Thymus (tissue), 14 donors: ENCODE measurements at places on chromosomes 1 and 21.

GRCh38 chr1:236193184-236193583 is 50.8 kb downstream of the GPR137B start:
- DNase-seq = no peak

- DNase-seq = no peak
Observed at GRCh38 chr1:172395576-172395975, 24.9 kb upstream of the C1orf105 start.

DNA sequence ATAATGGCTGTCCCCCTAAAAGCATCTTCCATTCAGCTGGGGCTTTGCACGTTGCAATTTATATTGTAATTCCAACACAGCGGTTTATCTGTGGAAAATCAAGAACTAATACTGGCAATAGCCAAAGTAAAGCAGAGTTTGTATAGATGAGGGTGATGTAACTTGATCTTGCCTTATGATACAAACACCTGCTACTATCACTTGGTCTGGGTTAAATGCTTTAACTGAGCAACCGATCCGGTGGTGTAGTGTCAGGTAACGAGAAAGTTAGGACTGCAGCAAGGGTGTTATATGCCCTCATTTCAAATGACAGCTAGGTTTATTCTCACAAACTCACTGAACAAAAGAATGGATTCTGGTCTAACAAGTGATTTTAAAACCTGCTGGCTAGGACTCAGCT is 47.3 kb upstream of the PLPPR4 start:
- no peak for DNase-seq

DNA sequence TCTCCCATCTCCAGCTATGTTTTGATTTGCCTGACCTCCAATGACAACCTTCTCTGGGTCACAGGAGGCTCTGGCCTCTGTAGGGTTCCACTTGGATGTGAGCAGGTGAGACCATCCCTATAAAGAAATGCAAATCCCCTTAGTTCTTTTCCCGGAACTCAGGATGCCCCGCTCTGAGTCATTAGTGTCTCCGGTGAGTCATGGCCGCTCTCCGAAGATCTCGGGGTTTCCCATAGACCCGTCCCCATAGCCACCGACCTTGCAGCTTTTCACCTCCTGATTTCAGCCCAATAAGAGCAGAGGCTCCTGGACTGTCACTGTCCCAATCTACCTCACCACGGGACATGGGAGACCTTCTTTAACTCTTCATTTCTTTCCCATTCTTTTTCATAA is 98.2 kb downstream of the PGBD5 start:
- no peak for DNase-seq

DNA sequence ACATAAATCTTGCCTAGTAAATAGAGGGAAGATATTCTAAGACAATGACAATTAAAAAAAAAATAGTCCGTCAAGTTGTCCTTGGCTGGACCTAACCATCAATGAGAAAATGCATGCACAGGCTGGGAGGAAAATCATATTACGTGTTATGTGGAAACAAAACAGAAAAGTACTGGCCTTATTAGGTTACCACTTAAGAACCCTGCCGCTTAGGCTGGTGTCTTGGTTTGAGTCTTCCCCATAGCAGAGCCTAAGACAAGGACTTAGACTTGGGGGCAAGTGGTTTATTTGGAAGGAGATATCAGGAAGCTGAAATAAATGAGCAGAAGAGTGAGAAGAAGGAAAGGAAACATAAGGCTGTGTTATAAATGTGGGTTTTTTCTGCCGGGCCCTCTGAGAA is 186.4 kb downstream of the MRPL39 start:
- no peak for DNase-seq

DNA sequence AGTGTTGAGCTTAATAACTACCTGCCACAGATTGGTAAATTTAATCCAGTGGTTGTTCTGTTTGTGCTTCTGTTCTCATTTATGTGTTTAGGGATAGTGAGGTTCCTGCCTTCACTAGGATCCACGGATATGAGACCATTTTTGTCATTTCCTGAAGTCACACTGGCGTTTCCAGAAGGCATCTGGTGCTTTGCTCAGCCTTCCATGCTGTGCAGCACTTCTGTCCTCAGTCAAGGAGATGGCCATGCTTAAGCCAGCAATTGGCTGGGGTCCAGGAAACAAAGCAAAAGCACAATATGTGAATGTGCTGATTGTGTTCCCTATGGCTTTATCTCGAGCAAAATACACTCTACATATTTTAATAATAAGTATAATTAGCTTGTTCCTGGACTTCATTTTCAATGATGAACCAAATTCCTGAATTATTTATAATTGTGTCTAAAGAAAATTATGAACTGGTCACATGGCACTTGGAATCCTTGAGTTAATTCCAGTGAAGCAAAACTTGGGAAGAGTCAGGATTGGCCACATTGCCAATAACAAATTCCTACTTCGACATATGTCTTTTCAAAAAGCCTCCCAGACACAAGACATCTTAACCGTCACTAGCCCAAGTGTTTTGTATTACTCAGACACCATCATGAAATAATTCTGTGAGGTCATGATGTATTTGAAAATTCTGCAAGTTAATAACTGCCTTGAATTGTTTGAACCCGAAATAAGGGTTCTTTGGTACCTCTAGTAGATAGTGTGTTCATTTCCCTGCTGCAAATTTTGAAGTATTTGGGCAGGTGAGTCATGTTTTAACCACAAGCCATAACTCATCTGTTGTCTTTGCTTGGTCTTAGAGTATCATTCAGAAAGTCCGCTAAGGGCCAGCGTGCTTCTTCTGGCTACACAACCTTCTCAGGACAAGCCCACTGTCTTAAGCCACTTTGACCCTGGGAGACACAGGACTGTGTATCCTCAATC is 412.4 kb downstream of the DISC1 start:
- no peak for DNase-seq

GRCh38 chr1:203926025-203926540 is 64.7 kb downstream of the SNRPE start:
- DNase-seq = no peak

DNA sequence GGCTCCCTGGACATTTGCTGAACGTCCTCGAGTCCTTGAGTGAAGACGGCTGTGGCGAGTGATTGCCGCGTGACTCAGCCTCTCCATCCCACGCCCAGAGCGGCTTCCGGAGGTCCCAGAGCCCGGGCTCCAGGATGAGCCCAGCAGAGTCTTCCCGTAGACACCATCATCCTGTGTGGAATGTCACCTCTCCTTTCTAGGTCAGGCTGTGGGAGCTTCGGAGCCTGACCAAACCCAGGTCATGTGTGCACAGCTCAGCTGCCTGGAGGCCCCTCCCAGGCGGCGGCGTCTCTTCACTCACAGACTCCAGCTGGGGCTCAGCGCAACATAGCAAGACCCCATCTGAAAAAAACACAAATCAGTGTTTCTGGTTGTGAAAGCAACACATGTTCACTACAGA is 38.2 kb downstream of the PRKCZ start:
- DNase-seq = no peak

GRCh38 chr1:55673416-55673815 is 458.3 kb upstream of the USP24 start:
- DNase-seq = no peak

DNA sequence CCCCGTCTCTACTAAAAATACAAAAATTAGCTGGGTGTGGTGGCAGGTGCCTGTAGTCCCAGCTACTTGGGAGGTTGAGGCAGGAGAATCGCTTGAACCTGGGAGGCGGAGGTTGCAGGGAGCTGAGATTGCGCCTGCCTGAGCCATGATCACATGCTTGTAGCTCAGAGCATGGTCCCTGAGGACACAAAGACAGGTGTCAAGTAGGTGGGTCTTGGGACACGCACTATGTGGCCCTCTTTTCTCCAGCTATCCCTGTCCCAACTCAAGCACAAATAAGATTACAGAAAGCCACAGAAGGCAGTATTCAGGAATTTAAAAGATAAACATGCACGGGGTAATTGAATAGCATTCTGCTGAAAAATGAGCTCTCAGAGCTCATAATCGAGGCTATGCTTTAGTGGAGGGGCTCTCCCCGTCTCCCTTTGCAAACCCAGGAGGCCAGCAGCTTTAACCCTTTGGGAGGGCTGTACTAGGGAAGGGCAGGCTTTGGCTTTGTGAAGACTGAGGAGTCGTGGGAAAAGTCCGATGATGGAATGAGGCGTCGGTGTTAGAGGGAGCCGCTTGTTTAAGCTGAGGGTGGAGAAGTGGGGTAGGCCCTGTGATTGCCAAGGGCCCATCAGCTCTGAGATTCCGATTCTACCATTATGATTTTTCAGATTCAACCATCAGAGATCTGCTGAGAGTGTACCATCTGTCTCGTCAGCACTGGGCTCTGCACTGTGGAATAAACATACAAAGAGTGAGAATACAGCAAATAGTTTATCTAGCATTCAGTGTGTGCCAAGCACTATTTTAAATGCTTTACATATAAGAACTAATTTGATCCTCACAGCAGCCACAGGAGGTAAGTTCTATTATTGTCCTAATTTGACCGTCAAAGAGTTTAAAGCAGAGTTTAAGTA is 59.7 kb upstream of the CD34 start:
- no peak for DNase-seq

DNA sequence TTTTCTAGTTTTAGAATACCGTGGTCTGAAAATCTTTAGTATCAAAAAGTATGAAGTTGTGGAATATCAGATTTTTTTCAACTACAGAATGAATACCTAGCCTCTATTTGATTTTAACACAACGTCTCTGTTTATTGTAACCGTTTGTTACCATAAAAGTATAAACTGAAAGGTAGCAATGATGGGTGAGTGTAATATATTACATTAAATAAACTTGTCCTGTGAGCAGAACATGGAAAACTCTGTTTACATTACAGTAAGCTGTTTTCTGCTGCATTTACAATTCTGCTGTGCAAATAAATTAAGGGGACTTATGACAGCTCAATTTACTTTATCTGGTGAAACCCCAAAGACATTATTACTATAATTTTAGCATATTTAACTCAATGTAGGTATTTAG is 62.5 kb downstream of the CHRM3 start:
- DNase-seq = no peak

DNA sequence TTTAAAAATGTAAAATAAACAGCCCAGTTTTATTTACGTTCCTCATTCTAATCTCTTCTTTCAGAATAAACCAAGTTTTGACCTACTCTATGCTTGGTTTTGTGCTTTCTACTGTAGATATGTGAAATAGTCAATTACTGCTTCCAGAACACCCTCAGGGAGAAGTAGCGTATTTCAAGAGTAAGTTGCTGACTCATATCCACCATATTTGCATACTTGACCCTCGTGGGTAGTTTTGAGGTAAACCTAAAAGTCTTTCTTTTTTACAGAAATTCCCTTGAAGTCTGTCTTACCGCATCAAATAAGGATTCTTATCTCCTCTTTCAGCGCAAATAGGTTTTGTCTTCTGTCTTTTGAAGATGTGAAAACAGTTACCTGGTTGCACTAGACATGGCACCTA is 1.4 kb upstream of the OR2L3 start:
- no peak for DNase-seq

GRCh38 chr1:176826265-176826664 is 338.2 kb downstream of the ASTN1 start:
- DNase-seq = no peak

DNA sequence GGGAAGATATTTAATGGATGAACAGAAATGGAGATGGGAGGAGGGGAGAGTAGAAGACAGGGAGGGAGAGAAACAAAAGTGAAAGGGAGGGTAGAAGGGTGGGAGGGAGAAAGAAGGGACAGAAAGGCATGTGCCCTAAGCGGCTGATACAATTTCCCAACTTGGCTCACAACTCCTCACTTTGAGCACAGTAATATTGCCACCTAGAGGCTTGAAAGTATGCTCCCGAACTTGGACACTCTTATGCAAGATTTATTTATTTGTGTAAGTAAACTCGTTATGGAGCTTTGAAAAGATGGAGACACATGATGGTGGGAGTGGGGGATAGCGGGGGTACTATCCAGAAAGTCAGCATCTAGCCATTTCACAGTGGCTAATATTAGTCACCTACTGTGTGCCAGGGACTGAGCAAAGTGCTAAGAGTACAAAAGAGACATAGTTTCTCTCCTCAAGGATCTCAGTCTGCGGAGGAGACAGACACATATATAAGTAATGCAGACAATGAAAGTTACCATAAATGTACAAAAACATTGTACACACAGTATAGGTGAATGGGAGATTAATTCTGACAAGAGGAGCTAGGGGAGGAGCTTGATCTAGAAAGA is 189.7 kb downstream of the SEC16B start:
- no peak for DNase-seq

DNA sequence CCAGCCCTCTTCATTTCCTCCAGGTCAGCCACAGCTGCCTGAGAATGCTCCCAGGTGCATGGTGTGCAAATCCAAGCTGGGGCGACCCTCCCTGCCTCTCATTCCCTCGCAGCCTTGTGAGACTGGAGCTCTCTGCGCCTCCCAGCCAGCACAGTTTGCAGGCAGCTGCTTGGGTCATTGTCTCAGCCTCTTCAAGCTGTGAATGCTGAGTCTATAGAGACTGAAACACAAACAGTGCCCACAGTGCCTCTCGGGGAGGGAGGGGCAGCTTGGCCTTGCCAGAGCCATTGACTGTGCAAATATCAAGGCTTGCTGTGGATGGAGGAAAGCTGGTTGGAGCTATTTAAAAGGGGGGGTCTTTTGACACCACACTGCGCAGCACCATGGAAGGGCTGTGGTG is 10.6 kb downstream of the PLXNA2 start:
- DNase-seq = no peak

DNA sequence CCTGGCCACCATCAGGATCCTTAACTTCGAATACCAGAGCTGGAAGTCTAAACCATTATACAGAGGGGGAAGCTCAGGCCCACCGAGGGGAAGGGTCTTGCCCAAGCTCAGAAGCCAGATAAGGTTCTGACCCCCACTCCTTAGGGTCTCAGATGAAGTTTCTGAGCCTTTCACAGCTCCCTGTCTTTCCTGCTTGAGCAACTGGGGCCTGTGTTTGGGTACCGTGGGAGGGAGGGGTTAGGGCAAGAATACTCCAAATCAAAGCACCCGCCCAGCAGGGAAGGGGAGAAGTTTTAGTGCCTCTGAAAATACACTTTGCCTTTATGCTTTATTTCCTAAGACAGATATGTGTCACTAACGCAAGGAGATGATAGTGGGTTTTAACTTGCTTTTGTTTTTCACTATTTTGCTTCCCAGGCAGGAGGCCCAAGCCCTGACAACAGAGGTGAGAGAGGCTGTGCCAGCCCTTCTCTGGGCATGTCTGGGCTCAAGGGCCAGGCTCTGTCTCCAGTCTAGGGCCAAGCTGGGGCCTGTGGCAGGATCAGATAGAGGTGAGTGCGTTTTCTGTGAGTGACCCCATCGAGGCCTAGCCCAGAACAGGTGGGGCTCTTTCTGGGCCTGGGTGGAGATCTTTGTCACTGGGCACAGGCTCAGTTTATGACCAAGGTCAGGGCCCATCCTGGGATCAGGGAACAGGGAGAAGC is 20.5 kb upstream of the TENT5B start:
- DNase-seq = no peak
